ENCODE measurements at places on chromosomes 12 and 14.

GRCh38 chr12:68539615-68539952 is 71.1 kb upstream of the RAP1B start:
- peaks cover 4% of the 10 kb centered on the region for H3K4me1 ChIP-seq
- peaks cover 7% of the 10 kb centered on the region for H3K36me3 ChIP-seq
- H3K27ac ChIP-seq: no peak overlapping the region
- no peaks in the 10 kb centered on the region for H3K27me3 ChIP-seq
- no peak overlapping the region for H3K4me3 ChIP-seq

DNA sequence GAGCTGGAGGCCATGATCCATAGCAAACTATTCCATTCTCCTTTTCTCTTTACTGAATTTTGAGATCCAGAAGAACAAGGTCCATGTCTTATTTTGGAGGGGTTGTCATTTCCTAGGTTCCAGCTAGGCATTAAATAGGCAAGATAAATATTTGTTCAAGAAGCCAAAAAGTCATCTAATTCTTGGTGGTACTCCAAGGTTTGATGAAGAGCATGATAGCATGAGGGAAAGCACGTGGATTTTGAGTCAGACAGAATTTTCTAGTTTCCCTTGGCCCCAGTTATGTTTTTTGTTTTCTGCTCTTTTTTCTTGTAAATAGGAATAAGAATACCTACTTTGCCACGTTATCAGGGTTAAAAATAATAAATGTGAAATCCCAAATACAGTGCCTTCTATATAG is 25.5 kb upstream of the FRMD6 start:
- H3K4me1 ChIP-seq: peaks cover 9% of the 10 kb centered on the region
- DNase-seq: no peak
- no peaks in the 10 kb centered on the region for H3K27me3 ChIP-seq

DNA sequence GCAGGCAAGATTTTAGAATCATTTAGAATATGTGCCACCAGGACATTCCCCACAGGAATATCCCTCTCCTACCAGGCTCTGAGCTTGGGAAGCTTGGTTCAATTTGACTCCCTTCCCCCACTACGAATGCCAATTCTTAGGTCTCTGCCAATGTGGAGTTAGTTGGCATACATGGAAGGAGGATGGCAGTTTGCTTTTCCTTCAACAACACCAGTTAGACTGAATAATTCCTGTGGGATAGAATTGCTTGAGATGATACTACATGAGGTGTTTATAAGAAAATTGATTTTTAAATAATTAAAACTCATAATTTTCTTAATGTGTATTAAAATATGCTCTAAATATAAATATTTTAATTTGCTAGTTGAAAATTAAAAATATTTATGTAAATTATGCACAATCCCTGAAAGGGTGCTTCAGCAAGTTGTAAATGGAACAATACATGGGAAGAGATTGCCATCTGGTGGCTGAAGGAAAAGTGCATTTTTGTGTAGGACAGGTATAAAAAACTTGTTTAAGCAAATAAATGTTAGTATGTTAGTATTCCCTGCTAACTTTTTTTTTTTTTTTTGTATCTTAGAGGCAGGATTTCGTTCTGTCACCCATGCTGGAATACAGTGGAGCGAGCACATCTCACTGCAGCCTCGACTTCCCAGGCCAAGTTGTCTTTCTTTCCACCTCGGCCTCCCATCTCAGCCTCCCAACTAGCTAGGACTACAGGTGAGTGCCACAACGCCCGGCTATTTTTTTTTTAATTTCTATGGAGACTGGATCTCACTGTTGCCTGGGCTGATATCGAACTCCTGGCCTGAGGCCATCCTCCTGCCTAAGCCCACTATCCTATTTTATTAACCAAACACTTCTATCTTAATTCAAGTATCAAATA is 25.8 kb upstream of the STRAP start:
- no peak overlapping the region for H3K4me3 ChIP-seq
- DNase-seq: peak; percentile 37
- no peak overlapping the region for H3K27ac ChIP-seq

- peak; percentile 65 for DNase-seq
- no peak overlapping the region for H3K27ac ChIP-seq
- H3K4me1 ChIP-seq: peaks cover 67% of the 10 kb centered on the region
- peak overlapping the region; percentile 42 for H3K4me3 ChIP-seq
Observed at GRCh38 chr14:104797115-104798044, 1.8 kb upstream of the AKT1 start.
